Stimulated activated CD8-positive, alpha-beta memory T cell treated with anti-CD3 and anti-CD28 coated beads, Interleukin-15, amount 100 ng/mL, for 4 hours (primary cell): ENCODE measurements at places on chromosomes 16 and 17.

DNA sequence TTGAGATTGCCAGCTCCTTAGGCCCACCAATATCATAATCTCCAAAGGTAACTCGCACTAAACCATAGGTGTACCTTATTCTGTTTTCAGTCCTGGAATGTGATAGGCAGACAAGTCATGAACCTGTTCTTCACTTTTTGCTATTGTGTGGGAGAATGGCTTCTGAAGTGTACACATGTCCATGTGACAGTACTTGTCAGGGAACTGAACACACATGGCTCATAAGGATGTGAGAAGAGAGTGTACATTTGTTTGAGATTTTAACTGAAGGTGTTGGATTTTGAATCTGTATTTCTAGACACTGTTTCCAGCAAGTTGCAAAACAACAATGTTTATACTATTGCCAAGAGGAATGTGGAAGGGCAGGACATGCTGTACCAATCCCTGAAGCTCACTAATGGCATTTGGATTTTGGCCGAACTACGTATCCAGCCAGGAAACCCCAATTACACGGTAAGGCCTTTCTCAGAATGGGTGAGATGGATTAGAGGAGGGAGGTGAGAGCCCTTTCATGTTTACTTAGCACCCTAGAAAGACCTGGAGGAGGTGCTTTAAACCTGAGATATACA lies 14.5 kb upstream of the RASL10B start:
- no peak for DNase-seq

DNA sequence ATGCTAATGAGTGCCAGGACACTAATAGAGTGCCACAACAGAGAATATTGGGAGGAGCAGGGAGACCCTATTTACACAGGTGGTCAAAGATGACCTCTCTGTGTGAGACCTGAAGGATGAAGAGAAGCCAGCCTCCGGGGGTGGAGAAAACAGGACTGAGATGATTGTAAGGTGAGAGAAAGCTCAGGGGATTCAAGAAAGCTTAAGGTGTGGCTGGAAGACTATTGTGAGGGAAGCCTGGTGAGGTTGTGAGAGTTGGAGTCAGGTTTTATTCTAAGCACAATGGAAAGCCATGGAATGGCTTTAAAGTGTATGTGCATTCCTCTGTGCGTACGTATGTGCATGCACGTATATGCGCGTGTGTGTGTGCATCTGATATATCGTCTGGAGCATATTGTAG lies 10.4 kb upstream of the MARCHF10 start:
- DNase-seq = no peak

GRCh38 chr16:938752-939151 lies 32.0 kb downstream of the LMF1 start:
- DNase-seq = no peak

DNA sequence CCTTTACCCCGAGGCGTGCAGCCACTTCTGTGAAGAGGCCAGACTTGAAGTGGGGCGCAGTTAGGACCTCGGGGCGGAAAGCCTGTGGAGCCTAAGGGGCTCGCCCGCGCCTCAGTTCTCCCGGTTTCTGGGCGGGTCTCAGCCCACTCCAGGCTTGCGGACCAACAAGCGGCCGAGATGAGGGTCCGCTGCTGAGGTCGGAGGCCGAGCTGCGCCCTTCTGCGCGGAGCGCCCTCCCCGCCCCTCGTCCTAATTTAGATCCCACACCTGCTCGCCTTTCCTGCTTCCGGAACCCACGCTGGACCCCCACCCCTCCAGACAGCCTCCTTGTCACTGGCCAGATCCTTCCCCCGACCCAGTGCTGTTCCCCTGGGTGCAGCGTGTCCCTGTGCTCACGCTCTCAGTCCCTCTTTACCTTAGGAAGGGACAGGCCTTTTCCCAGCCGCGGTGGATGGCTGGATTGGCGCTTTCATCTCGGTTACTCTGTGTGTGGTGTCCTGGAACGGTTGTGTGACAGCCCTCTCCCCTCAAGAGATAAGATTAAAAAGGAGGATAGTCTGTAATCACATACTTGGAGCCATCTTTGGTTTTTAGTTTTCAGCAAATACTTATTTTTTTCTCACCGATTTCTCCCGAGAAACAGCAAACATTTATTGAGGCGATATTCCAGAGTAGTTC lies 933 bp upstream of the ATXN7L3 start:
- no peak for DNase-seq

DNA sequence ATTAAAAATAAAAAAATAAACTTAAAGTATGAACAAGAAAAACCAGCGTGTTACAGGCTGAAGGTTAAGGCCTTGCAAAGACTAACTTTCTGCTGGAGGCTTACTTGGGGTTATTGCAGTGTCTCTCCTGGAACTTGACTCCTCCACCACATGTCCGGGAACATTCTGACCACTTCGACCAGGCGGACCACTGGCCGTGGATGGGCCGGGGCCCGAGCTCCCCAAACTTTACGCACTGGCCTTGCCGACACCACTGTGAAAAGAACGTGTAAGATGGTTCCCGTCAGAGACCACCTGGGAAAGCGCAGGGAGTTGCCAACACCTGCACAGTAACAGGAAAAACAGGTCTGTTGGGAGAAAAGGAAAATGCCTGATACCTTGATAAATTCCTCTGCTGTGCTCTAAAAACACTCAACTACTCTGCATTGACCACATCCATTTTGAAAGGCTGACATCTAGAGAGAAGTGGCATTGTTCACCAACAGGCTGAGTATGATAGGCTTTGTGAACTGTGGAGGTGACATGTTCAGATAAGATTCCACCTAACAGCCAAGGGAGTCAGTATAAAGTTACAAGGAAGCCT lies 99.1 kb downstream of the ADAMTS18 start:
- no peak for DNase-seq

GRCh38 chr17:17840751-17841591 lies 4.2 kb upstream of the SREBF1 start:
- no peak for DNase-seq

- no peak for DNase-seq
Observed at GRCh38 chr16:67936124-67936879, at the start of gene PSMB10. PSMB10 (minus strand) TSS chr16:67936850; CDS start chr16:67936749, 101 bp downstream.

GRCh38 chr16:73915935-73916334 lies 380.7 kb upstream of the PSMD7 start:
- DNase-seq = no peak

DNA sequence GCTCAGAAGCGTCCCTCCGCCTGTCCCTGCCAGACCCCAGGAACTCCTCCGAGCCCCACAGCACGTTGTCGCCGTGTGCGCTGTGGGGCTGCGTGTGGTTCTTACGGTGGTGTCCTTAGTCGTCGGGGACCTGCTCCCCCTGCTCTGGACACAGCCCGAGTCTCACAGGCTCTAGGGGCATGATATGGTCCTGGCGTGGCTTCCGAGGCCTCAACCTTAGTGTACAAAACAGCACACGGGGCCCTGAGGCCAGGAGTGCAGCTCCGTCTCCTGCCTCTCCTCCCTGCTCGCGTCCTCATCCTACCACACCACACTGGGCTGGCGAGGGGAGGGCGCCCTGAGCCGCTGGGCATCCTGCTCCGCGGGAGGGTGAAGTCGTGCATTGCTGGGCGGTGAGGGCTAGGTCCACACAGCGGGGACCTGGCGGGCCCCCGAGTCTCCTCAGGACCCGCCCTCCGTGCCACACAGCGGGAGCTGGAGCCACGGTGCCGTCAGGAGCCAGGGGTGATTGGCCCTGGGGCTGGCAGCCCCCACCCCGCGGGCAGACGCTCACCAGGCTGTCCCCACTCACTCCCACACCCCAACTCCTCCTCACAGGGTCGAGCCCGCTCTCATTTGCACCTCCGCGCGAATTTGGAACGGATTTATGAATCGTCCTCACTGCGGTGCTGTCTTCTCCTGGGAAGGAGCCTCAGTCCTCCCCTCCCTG lies 1.2 kb upstream of the MAFG start:
- no peak for DNase-seq

DNA sequence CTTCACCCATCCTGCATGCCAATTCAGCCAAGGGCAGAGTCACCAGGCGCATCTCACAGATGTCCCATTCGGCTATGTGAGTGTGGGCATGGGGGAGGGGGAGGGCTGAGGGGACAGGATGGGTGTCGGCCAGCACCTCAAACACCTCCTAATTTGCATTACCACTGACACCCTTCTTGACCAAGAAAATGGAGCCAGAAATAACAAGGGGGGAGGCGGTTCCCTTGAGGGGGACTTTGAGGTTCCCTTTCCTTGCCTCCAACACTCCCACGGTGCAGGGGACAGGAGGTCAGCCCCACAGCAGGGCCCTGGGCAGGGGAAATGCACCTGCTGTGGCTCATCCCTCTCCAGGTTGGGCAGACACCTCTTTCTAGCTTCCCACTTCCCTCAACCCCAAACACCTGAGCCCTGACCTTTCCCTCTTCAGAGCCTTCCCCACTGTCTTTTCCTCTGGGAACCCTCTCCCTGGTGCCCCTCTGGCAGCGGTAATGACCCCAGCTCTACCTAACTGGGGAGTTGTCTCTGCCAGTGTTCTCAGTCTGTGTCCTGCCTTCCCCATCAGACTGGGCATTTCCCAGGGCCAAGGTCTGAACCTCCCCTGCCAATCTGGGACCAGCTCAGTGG lies 18.2 kb upstream of the TBX21 start:
- DNase-seq = no peak

GRCh38 chr16:83833921-83834320 lies 26.1 kb downstream of the HSBP1 start:
- DNase-seq = no peak

DNA sequence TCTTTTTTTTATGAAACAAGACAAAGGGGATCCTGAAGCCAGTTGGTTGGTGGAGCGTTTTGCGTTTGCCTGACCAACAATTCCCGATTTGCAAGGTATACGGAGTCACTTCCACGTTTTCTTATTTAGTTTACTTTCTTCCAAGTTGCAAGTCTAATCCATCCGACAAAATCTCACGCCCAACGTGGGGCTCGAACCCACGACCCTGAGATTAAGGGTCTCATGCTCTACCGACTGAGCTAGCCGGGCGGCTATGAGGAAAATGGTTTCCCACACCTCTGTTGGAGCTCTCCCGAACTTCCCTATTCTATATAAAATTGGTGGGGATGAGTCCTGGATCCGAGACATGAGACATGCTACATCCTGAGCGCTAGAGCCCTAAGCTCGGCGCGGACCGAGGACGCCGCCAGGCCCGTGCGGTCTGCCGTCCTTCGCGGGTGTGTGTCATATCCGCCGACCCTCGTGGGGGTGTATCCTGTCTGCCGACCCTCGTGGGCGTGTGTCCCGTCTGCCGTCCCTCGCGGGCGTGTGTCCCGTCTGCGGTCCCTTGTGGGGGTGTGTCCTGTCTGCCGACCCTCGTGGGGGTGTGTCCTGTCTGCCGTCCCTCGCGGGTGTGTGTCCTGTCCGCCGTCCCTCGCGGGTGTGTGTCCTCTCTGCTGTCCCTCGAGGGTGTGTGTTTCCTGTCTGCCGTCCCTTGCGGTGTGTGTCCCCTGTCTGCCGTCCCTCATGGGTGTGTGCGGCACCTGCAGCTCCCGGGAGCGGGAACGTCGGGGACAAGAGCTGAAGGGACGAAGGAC lies 22.6 kb downstream of the ZNF213 start:
- peak; percentile 48 for DNase-seq
